NCI-H146 (cell line): ENCODE measurements at places on chromosomes 3 and 15.

DNA sequence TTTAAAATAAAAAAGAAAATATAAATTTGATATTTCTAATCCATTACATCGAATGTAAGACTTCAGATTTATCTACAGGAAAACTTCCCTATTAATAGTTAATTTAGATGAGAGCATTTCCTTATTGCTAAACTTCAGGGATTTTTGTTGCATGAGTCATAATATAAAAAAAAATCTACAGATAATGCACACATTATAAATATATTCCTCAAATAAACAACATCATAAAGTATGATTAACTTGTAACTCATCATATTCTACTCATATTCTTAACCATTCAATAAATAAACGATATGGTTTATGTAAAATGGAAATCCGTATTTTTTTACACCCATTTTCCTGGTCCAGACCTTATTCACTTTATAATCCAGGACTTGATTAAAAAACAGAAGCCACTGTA, 477.0 kb downstream of the EPHA3 start:
- DNase-seq, result no peak

DNA sequence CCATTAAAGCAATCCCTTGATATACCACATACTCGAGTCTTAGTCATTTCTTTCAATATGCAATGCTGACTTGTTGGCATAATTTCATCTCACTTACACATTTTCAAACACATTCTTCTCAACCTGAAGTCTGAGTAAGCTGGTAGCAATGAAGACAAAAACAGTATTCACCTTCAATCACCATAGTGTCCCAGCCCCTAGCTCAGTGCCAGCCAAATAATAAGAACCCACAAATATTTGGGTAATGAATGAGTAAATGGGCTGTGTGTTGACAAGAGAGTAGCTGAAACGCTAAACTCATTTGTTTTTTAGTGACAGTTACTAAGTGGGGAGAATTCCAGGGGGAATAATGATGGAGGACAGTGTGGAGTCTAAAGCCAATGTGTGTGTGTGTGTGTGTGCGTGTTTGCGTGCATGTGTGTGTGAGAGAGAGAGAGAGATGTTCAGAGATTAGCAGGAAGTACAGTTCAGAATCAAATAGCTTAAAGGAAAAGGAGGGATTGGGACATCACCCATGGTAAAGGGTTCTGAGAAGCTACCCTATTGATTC, 165.7 kb downstream of the GAP43 start:
- DNase-seq, result no peak

GRCh38 chr15:33124811-33125210, 69.7 kb downstream of the FMN1 start:
- DNase-seq, result no peak

DNA sequence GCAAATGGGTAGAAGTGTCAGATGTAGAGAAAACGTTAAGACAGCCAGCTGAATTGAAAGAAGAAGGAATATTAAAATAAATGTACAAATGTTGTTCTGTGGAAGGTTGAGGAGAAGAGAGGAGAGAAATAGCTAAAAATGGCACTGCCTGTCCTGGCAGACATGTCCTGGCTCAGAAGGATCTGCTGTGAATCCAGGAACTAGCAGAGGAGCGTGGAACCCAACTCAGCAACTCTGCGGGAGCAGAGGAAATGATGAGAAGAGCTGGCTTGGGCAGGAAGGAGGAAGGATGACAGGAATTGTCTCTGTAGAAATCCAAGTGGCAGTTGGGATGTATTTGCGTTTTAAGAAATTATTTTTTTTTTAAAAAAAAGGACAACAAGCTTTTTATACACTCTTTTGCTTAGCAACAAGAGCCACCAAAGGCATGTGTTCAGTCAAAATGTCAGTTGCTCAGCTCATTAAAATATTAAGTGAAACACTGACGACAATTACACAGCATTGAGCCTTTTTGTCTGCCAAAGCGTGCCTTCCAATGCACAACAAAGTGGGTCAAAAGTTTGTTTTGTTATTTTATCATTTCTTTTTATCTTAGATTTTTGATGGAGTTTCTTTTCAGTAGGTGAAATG, 16.1 kb downstream of the NANOGP8 start:
- no peak for DNase-seq
